ENCODE measurements at places on chromosomes 1 and 21.

GRCh38 chr1:109193653-109194590 is 19.8 kb upstream of the SARS1 start:
- DNase-seq, result no peak

- no peak for DNase-seq
Observed at GRCh38 chr1:146039844-146040194, 18.3 kb upstream of the HJV start.

- no peak for DNase-seq
Observed at GRCh38 chr1:164228928-164229327, 330.1 kb upstream of the PBX1 start.

DNA sequence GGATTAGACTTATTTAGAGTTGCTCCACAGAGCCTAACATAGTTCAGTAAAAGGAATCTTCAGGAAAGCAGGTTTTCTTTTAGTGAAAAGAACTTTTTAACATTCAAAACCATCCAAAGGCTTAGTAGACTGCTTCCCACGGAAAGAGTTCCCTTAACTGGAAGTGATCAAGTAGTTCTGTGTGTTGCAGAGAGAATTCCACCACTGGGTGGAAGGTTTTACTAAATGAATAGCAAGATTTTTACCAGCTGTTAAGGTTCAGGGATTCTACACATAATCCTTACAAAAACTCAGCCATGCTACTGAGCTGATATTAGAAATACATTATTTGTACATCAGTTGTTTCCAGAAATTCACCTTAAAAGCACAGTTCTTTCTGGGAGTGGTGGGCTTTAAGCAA is 119.7 kb downstream of the GDAP2 start:
- DNase-seq, result no peak

DNA sequence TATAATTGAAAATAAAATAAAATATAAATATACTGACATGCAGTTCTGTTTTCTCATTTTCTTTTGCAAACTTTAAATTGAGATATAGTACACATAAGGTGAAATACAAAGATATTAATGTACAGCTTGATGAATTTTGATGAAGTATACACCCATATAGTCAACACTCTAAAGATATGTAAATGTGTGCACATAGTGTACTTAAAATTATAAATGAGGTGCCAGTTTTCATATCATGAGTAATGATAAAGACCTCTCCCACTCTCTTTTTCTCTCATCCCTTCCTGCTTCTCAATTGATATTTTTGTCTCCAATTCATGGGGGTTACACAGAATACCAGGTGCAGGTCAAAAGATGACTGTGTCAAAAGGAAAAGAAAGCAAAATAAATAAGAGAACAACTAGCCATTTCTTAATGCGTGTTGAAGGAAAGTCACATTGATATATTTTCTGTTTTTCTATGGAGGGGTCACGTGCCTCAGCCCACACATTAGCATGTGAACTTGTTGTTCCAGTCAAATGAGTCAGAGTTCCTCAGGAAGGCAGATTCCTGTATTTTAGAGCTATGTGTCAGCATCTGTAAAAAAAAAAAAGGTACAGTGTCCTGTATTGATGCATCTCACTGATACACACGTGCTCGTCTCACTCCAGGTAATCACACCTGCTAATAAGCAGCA is 64.3 kb upstream of the HOOK1 start:
- DNase-seq, result no peak

DNA sequence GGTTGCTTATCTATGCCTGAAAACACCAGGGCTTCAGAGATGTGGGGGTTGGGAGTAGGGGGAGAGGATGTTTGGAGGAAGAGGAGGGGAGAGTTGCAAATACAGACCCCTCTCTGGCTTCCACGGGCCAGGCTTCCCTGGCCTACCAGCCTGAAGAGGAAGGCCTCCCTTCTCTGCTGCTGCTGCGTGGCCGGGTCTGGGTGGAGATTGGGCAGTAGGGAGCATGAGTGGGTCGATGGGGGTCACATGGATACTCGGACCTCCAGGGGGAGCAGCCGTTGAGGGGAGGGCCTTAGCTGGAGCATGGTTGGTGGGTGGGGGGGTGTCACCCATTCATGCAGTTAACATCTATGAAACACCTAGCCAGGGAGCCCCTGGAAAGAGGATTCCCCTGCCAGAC is 1.5 kb downstream of the RORC start:
- DNase-seq, result no peak

DNA sequence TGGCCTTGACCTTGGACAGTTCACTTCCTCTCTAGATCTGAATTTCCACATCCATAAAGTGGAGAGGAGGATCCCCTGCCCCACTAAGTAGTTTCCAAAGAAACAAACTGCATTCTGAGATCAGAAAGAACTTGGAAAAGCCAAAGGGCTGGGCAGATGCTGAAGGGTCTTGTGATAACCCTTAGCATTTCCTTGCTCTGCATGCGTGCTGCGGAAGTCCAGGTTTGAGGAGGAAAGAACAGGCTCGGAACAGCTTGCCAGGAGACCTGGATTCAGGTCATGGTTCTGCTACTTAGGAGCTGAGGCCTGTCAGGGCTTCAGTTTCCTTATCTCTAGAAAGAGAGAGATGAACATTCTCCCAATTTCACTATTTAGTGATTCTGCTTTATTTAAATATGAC is 27.2 kb downstream of the IGFN1 start:
- DNase-seq, result peak; percentile 34

DNA sequence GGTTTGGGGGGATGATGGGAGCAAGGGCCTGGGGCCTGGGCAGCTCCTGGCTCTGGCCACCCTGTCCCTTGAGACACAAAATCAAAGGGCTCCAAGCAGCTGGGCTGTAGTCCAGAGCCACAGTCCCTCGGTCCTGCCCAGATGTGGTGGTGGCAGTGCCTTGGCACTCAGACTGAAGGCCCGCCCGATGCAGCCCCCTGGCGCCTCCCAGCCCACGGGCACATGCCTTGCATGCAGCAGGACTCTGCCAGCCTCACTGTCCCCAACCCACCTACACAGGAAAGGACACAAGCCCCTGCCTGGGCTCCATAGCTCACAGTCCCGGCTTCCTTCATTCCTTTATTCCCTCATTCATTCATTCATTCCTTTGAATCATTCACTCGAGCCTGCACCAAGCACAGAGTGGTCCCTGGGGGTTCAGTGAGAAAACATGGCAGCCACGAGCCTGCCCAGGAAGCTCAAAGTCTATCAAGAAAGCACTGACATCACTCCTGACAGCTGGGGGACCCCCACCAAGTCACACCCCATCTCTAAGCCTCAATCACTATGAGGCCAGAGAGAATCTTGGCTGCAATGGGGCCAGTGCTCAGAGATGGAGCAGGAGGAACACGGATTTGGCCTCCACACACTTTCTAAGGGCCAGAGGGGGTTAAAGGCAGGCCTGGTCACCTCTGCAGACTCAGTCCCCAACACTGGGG is 5.8 kb downstream of the SDC3 start:
- no peak for DNase-seq

GRCh38 chr1:11355559-11356475 is 82.8 kb downstream of the UBIAD1 start:
- DNase-seq, result no peak

DNA sequence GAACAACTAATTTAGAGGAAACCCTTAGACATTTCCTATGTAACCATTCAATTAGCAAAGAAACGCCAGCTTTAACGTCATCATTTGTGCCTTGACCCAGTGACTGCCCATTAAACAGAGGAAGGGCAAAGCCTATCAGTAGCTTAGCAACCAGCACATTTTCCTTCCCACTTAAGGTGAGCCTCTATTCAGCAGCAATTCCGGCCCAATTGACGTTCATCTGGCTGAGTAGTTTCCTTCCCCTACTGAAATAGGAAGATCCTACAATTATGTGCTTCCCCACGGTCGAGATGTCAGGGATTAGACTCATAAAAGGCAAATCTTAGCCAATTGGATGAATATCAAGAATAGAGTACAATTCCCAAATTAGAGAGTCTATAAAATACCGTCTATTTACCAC is 482.1 kb upstream of the ADAMTS5 start:
- DNase-seq, result no peak

DNA sequence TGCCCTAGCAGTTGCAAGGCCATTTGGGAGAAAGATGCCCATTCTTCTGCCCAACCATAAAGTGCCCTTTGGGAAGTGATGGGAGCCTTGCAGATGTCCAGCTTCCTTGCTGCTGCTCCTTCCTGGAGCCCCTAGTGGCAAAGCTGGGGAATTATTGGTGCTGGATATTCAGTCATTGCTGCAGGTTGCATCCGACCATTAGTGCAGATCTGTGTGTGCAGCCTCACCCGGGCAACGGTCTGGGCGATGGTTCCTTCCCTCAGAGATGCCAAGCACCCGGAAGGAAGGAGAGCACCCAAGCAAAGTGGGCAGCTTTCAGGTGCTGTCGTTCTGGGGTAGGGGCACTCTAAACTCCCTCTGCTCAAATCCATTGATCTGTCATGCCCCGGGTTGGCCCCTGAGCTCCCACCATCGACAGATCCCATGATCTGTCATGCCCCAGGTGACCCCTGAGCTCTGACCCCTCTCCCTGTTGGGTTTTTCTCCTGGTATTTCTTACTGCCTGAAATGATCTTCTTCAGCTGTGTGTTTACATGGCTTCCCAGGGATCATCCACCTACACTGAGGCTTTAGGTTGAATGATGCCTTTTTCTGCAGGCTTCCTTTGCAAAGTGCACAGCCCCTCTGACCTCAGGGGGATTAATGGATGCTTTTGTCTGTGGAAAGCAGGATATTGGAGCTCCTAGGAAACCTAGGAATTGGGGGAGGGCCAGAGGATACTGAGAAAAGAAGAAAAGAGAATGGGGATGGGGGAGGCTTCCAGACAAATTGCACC is 467.5 kb downstream of the PTPRU start:
- DNase-seq, result no peak

DNA sequence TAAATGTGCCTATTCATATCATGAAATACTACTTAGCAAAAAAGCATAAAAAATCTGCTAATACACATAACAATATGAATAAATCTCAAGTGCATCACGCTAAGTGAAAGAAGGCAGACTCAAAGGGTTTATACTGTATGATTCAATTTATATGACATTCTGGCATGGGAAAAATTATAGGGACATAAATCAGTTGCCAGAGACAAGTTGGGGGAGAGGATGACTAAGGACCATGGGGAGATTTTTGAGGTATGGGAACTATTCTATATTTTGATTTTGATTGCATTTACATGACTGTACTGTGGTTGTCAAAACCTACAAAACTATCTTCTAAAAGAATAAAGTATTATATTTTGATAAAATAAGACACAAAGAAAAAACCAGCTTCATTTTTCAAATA is 650.3 kb upstream of the NR5A2 start:
- no peak for DNase-seq

- DNase-seq, result no peak
Observed at GRCh38 chr21:36260030-36260787, 59.8 kb upstream of the MORC3 start.
